ENCODE measurements at places on chromosomes 5 and 9.

DNA sequence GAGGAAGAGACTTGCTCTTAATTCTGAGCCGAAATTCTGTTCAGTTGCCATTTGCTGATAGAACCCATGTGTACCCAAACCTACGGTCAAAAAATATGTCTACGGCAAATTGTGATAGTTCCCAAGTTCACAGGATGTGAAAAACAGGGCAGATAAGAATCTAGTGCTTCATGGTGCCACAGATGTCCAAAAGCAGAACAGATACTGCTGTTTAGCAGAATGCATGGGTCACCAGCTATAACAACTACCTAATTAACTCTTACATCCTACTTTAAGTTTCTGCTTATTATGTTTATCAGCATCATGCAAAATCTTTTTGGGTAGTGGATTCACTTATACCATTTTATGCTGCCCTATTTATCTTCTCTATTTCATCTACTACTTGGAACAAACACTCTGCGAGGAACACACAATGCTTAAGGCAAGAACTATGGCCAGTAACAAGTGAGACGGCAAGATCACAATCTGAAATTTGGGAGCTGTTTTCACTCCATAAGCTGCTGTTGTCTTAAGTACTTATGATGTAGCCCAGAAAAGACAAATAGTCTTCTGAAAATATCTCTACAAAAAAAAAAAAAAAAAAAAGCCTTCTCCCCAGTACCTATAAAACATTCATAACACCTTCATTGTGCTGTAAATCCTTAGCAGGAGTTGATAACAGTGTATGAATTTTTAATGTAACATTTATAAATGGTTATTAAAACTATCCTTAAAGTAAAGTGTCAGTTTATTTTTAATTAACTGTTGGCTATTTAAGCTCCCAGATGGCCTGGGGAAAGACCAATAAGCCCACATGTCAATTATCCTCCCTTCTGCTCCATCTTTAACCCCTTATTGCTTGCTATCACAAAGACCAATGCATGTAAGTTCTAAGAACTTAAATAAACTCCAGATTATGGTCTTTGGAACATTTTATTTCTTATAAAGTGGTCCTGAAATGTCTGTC is 232.3 kb downstream of the TLR4 start:
- no peak for DNase-seq

GRCh38 chr9:125701351-125701750 is 5.7 kb downstream of the MAPKAP1 start:
- no peak for DNase-seq

- no peak for DNase-seq
Measured at GRCh38 chr5:154523709-154524108, 45.7 kb upstream of the HAND1 start.

DNA sequence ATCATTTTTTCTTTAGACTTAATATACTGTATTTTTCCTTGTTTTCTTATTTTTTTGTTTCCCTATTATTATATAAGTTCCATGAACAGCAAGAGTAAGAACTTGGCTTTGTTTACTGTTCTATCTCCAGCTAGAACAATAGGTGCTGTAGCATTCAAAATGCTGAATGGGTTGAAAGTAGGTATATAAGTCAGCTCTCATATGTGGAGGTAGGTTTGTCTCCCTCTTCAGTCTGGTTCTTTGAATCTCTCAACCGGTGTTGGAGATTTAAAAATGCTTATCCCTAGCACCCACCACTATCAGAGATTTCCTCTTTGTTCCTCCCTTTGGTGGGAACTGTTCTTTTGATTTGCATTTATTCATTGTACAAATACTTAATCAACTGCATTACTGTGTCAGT is 87.5 kb upstream of the FSD1L start:
- no peak for DNase-seq

- no peak for DNase-seq
Measured at GRCh38 chr5:156414391-156414790, 87.4 kb downstream of the SGCD start.

- no peak for DNase-seq
Measured at GRCh38 chr9:129898185-129898584, 62.9 kb downstream of the USP20 start.

DNA sequence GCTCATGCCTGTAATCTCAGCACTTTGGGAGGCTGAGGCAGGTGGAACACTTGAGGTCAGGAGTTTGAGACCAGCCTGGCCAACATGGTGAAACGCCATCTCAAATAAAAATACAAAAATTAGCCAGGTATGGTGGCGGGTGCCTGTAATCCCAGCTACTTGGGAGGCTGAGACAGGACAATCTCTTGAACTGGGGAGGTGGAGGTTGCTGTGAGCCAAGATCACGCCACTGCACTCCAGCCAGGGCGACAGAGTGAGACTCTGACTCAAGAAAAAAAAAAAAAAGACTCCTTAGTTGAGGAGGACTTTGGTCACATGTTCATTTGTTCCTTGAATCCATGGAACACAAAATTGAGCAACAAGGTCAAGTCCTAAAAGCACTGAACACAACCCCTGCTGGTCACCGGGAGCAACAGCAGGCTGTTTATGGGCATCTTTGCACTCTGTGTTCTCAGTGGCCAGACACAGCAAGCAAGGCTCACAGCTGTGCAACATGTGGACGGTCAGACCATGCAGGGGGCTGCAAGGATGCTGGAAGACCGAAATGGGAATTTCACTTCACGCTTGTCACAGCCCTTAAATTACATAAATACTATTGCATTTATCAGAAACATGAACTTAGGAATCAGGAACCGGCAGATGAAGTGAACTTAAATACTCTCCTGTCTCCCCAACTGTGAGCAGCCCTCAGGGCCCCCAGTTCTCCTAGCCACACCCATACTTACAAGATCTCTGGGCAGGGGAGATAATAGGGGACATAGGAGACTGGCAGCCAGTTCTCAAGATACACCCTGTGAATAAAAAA is 2.8 kb downstream of the GBGT1 start:
- DNase-seq = no peak

GRCh38 chr9:117002686-117003085 is 315.6 kb downstream of the TRIM32 start:
- no peak for DNase-seq

DNA sequence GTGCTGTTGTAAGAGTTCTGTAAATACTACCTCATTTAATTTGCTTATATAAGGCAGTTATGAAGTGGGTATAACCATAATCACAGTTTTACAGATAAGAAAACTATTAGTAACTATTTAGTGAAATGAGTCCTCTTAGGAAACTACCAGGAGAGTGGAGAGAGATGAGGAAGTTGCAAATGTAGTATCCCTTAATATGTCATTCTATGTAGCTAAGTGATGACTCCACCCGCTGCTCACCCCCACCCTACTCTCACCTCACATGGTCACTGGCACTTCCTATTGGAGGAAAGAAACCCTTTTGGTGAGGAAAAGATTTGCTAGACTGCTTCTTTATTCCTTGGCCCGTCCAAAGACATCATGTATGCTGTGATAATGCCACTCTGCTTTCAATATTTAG is 241.8 kb upstream of the SLC24A2 start:
- DNase-seq = no peak

GRCh38 chr9:82820186-82820585 is 242.8 kb downstream of the RASEF start:
- DNase-seq = no peak

GRCh38 chr9:113503613-113504211 is 40.2 kb downstream of the RGS3 start:
- DNase-seq = no peak

DNA sequence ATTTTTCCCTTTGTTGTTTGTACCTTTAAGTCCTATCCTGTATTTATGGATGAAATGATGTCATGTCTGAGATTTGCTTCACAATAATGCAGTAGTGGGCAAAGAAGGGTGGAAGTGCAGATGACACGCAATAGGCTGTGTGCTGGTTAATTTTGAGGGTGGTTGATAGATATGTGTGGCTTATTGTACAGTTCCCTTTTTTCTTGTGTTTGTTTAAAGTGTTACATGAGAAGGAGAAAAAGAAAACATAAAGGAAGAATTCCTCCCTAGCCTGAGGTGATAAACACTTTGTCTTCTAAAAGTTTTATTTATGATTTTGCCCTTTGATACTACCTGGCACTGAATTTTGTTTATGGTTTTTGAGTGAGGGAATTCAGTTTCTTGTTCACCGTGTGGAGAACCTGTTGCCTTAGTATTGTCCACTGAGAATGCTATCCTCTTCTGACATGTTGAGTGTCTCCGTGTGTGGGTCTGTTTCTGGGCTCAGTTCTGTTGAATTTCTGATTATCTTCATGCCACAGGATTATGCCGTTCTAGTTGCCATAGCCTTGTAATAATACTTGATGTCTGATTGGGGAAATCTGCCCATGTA is 52.3 kb upstream of the FAM120AOS start:
- no peak for DNase-seq

DNA sequence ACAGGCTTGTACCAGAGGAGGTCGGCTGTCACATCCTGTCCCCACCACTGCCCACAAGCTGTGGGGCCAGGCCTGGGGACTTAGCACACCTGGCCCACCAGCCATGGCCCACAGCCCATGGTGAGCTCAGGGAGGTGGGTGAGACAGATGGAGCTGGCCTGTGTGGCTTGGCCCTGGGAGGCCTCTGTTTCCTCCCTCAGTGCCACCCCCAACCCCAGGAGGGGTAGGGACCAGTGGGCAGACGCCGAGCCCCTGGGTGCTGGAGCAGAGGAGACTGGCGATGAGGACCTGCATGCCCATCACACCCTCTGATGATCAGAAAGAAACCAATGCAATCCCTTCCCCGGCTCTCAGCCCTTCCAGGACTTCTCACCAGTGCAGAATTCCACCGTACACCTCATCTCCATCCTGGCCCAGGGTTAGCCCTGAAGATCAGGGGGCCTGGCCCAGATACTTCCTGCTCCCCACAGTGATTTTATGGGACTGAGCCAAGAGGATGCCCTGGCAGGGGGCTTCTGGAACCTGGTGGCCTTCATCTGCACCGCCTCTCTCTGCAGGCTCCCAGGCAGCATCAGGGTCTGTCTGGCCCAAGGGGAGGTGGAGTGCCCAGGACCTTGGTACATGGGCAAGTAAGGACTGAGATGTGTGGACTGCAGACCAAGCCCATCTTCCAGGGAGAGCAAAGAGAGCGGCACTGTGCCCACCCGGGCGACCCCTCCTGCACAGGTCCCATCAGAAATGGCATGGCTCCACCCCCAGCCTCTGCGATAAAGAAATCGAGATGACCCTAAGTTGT is 16.9 kb upstream of the NKD2 start:
- DNase-seq = no peak
